ENCODE measurements at places on chromosomes 16 and 17.

- DNase-seq: no peak
Measured at GRCh38 chr17:74952431-74953133, 16.9 kb downstream of the OTOP3 start.

GRCh38 chr17:14845591-14846281 lies 419.4 kb downstream of the PMP22 start:
- peak; percentile 77 for DNase-seq

DNA sequence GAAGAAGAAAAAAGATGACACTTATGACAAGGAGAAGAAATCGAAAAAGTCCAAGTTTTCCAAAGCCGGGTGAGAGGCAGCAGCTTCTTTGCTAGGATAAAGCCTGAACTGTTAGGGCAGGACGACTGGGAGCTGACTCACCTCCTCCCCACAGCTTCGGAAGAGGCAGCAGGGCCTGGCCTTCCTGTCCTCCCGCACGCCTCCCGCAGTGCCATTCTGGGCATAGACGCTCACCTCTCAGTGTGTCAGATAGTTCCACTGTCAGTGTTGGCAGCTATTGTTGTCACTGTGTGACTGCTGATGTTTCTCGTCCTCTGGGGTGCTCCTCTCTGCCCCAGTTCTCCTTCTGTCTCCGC lies 12.6 kb downstream of the UBN1 start:
- DNase-seq: no peak

DNA sequence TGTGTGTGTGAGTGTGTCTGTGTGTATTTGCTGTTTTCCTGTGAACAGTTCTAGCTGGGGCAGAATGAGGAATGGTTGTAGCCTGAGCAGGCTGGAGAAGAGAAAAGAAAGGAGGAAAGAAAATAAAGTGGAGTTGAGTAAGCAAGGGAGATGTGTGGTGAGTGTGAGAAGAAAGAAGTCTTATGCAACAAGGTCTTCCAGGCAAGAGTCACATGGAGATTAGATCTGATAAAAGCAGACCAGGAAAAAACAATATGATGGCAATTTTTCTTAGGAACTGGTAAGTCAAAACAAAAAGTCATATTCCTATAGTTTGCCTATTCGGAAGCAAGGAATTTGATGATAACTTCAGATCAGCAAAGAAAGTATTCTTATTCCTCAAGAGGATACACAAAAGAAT lies 125.0 kb downstream of the HS3ST3A1 start:
- DNase-seq: peak; percentile 40

GRCh38 chr16:19346335-19346922 lies 60.9 kb downstream of the CLEC19A start:
- no peak for DNase-seq

DNA sequence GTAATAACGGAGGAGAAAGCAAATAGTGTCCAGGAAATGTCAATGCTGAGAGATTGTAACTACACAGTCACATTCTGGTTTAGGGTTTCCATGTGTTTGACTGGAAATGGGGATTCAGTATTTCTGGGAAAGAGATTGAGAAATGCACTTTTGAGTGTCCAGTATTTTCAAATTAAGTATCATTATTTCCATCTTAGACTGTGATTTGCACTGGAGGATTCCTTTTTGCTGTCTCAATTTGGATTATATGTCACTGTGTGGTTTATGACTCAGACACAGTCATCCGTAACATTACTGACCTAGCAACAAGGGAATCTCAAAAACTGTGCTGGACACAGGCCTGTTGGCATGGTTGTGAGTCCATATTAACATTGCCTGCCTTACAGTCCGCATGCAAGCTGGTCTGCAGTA lies 681.4 kb downstream of the CDH11 start:
- DNase-seq: peak; percentile 98

DNA sequence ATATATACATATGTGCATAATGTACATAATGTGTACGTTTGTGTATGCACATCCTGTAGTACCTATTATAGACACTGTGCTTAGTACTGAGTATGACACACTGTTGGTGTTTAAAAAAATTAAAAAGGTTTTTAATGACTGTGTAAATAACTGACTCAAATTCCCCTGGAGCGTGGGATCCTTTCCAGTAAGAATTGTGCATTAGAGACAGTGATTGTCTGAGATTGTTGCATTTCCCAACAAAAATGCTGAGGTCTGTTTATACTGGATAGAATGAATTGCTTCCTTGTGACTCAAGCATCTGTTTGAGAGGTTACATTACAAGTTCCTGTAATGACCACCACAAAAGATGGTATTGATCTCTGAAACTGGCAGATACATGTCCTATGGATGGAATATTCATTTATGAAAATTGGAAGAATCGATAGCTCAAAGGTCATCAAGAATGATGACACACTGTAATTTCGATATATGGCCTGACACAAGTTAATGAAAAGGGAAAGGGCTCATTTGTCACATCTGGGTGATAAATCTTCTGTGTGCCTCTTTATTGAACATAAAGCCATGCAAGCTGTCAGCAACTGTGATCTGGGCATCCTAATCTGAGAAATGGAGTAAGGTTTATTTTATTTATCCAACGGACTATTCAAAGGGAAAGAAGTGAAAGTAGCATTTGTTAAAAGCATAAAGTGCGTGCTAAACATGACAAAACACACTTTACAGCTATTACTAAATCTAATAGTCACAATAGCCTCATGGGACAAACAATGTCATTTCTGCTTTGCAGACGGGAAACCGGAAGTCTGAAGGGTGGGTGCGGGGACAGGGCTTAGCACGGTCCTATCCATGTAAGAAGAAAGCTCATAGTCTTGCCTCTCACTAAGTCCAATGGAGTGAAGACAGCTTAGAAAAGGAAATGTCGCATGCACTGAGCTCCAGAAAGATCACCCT lies 228.8 kb downstream of the CDH11 start:
- peak; percentile 93 for DNase-seq

DNA sequence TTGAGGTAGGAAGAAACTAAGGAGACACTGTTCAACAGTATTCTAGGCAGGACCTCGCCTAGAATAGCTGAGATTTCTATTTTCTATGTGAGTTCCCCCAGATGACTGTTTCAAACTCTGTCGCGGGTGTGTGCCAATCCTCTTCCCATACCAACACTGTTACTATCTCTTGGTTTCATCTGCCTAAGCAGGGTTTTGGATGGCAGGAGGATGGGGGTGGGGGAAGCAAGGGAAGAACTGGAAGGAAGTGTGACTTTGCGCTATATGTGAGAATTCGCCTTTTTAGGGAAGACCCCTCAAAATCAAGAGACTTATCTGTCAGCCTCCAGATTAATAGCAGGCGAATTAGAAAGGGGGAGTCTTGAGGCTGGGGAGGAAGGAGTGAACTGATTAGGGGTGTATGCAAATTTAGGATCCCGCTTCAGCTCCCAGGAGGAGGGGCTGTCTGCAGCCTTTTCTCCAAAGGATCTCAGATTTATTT lies 521 bp upstream of the G6PC3 start:
- DNase-seq: no peak

GRCh38 chr17:1455291-1455796 lies 688 bp downstream of the CRK start:
- DNase-seq: peak; percentile 68

- DNase-seq: no peak
Measured at GRCh38 chr17:35404360-35404759, 27.9 kb downstream of the SLFN12 start.

GRCh38 chr17:48738803-48739526 lies 10.4 kb upstream of the HOXB13 start:
- DNase-seq: no peak

DNA sequence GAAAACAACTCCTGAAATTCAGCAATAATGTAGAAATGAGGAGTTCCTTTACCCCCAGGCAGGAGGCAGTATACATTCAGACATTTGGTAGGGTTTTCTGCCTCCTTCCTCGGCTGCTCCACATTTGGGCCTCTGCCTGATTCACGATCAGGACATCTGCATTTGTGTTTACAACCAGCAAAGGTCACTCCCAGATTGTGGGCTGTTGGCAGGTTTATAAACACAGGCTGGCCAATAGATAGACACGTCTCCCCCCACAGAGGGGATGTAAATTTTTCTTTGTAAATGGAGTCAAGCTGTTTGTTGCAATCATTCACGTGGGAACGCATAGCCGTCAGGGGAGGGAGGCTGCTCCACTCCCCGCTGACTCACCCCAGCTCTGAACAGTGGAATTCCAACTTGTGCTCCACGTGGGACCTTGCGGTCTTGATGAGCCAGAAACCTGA lies 252.1 kb upstream of the N4BP1 start:
- peak; percentile 30 for DNase-seq

All from fibroblast of upper back skin (primary cell).